ENCODE measurements at places on chromosomes 6 and 20.

- DNase-seq, result no peak
These were observed 46.9 kb downstream of the UST start for GRCh38 chr6:148793721-148794120.

GRCh38 chr6:5622276-5623005 is 361.1 kb downstream of the FARS2 start:
- no peak for DNase-seq

GRCh38 chr6:80226151-80226550 is 119.7 kb downstream of the BCKDHB start:
- no peak for DNase-seq

DNA sequence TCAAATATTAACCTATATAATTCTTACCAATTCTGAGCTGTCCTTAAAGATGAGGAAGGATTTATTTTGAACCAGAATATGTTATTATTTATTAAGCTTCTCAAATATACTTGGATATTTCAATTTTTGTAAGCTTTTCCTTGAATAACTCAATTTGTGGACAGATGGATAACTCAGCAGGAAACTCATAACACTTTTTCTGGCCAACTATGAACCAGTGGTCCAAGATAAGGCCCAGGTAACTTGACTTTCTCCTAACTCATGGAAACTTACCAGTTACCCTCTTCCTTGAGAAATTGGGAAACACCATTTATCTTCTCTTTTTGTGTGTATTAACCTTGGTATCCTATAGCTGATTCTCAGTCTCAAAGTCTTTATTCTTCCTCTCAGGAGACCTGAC is 427.5 kb upstream of the SYNCRIP start:
- no peak for DNase-seq

- no peak for DNase-seq
These were observed 87.4 kb upstream of the JAG1 start for GRCh38 chr20:10761232-10761631.

- no peak for DNase-seq
These were observed 37.6 kb downstream of the NDUFAF5 start for GRCh38 chr20:13822459-13822858.

DNA sequence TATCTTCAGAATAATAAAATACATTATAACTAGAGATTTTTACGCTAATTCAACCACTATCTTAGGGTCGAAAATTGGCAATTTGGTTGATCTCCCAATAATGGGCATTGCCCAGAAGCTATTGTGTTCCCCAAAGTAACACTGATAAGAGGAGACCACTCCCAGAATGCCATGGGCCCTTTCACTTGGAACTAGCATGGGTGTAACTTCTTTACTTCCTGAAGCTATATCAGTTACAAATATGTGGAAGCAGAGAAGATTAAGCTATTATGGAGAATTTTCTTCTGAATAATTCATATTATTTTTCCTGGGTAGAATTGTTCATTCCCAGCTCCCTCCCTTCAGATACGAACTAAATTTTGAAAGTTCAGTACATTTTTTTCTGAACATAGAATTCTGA is 48.2 kb upstream of the JAG1 start:
- DNase-seq, result no peak

DNA sequence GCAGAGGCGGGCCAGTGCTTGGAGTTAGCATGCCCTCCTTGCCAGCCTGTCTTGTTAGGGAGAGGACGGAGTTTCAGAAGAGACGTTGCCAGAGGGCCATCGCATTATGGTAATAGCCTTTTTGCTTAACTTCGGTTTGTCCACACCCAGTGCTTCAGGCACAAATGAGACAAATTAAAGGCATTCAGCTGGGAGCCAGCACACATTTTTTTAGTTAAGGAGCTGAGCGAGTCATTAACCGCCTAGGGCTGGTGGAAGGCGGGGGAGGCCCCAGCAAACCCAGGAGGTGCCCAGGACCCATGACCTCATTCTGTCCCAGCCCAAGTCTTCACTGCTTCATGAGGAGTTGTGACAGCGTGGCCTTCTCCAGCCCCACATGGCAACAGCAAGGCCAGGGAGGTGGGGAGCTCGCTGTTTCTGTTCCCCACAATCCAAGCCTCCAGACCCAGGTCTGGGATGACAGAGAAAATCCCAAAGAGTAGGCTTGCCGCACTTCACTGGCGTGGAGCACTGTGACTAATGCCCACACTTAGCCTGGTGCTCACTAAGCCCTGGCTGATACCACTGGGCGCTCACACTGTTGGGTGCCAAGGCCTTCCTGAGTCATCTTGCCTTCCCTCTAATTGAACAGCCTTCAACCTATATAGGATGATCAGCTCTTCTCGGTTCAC is 237.1 kb downstream of the ANKRD60 start:
- no peak for DNase-seq

DNA sequence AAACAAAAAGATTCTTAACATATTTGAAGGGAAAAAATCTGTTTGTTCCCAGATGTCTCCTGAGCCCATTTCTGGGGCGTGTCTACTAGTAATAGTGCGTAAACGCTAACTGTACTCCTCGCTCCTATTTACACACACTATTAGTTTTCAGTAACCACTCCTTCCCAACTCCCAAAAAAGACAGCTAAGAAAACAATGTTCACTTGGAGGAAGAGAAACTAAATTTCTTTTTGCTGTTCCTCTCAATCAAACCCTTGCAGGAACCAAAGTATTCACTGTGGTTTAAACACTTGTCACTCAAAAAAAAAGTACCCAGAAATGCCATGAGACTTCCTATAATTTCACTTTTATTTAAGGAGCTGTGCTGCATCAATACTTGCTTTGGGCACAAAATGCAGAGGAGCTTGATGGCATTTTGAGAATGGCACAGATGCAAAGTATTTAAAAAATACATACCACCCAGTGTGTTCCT is 118.2 kb downstream of the BACH2 start:
- DNase-seq, result no peak

GRCh38 chr6:24140591-24140990 is 14.6 kb downstream of the NRSN1 start:
- no peak for DNase-seq

- DNase-seq, result no peak
These were observed 47.9 kb downstream of the QRSL1 start for GRCh38 chr6:106677282-106677681.

GRCh38 chr20:4152696-4153235 is 137.4 kb upstream of the RNF24 start:
- DNase-seq, result no peak

- DNase-seq, result no peak
These were observed 1.0 kb downstream of the OR2J2 start for GRCh38 chr6:29171736-29172135.

- DNase-seq, result no peak
These were observed 134.0 kb downstream of the PDE7B start for GRCh38 chr6:135985471-135985870.

GRCh38 chr6:167345960-167346359 is 21.1 kb downstream of the TTLL2 start:
- no peak for DNase-seq

- peak; percentile 4 for DNase-seq
These were observed 32.5 kb upstream of the PIM1 start for GRCh38 chr6:37137201-37138090.

DNA sequence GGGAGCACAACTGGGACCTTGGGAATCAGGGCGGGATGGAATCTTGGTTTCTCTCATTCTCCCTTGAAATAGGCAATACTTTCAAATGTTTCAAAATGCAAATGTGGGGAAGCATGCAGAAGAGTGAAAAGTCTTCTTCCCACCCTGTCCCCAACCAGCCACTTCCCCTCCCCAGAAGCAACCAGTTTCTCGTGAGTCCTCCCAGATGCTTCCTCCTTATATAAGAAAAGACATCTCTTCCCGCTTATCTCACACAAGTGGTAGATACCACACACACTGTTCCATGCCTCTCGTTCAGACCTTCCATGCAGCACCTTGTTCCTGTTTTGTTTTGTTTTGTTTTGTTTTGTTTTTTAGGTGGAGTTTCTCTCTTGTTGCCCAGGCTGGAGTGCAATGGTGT is 25.1 kb downstream of the HCK start:
- no peak for DNase-seq

GRCh38 chr6:45556828-45557227 is 179.1 kb upstream of the SUPT3H start:
- DNase-seq, result no peak

GRCh38 chr20:15706719-15707118 is 866.5 kb downstream of the KIF16B start:
- DNase-seq, result no peak

DNA sequence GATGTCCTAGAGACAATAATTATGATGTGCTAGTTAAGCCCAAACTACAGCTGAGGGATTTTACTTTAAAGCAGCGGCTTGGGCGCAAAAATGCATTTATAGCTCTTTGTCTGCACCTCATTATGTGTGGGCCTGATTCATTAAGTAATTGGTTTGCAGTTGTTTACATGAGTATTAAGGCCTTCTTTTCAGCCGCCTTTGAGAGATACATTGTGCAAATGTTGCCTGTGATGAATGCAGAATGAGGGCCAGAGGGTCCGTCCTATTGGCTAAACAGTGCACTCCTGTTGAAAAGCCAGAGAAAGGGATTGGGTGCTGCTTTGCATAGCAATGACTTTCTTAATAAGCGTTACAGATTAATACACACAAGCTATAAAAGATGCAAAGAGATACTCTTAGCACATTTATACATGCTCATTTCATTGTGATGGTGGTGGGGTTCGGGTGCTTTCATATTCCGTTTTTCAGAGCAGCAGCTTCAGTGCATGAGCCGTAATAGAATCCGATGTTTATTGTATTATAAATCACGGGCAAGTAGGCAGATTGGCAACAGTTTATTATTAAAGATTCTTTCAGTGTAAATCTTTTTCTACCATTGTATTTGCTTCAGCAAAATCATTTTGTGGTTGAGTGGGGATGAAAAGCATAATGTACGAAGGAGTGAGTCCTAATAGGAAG is 68.2 kb upstream of the XRN2 start:
- DNase-seq, result no peak

DNA sequence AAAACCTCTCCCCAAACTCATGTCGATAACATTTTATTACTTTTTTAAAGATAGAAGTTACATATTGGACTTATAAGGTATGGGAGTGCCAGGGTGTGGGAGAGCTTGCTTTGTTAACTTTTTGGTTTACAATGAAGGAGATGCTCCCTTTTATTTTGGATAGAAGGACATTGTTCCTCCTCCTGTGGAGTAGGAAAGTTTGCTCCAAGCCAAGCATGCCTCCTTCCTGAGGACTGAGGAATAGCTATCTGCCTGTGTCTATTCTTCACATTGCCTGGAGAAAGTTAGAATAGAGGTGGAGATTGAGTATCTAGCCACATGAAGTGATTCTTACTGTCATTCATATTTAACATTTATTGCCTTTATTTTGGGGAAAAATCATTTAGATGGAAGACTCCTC is 71.9 kb downstream of the EYA4 start:
- no peak for DNase-seq

GRCh38 chr20:53652859-53653517 is 59.3 kb upstream of the ZNF217 start:
- no peak for DNase-seq

DNA sequence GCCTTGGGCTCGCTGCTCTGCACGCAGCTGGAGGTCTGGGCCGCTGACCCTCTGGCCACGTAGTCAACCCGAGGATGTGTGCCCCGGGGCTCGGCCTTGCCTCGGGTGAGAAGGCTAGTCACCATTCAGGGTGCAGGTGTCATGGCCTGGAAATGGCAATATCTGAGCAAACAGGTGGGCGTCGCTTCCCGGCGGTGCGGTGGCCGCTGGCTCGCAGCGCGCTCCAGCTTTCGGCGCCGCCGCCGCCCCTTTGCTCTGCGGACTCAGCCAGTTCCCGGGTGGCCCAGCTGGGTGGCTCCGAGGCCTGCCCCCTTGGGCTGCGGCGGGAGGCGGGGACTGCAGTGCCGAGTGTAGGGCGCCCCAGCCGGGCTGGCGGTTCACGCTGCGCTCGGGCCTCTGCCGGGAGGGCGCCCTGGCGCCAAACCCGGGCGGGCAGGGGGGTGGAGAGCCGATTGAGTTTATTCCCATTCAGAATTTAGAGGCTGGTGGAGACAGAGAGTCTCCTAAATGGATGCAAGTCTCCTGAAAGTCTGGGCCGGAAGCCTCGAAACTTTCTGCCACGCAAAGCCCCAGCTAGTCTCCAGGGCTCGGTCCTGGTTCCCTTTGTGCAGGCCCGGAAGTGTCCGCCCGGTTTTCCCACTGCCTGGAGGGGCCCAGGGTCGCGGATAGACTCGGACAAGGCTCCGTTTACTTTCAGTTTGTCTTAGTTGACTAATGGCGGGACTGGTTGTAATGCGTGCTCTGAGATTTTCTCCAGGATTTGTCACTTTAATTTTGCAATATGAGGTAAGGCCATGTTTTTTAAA is 11.3 kb upstream of the TFAP2A start:
- no peak for DNase-seq

GRCh38 chr20:32477594-32478512 is 107.3 kb downstream of the NOL4L start:
- DNase-seq, result no peak

- no peak for DNase-seq
These were observed 354.4 kb downstream of the ZFAND3 start for GRCh38 chr6:38173909-38174308.

DNA sequence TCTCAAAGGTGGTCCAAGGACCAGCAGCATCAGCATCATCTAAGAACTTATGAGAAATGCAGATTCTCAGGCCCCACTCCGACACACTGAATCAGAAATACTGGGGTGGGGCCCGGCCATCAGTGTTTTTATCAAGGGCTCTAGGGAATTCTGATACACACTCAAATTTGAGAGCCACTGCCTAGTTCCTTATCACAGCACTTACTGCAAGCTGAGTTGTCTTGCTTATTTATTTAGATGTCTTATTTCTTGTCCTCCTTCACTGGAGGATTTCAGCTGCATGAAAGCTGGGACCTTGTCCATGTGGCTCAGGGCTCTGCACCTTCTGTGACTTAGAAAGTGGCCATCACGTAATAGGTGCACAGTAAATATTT is 139.4 kb upstream of the RREB1 start:
- no peak for DNase-seq

- no peak for DNase-seq
These were observed 226.2 kb downstream of the TTLL2 start for GRCh38 chr6:167550941-167551627.

DNA sequence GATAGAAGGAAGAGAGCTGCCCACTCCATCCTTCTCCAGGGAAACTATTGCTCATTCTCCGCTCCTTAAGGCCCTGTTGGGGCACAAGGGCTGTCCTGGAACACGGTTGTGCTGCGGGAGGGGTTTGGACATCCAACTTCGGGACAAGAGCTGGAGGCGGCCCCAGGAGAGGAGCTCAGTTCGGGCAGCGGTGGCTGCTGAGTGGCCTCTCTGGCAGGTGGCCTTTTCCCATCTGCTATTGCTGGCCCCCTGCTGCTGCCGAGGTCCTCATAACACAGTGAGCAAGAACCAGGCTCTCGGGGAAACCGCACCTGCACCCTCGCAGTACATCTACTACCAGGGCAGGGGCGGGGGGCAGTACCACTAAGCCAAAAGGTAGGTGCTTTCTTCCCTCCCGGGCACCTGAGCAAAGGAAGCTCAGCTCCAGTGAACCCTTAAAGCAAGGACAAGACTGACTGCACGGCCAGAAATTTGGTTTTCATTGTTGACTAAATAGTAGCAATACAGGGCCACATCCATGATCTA is 63.7 kb downstream of the PSMG4 start:
- peak; percentile 71 for DNase-seq

GRCh38 chr6:165793287-165793825 is 130.3 kb upstream of the PDE10A start:
- no peak for DNase-seq

All from NCI-H510A (cell line).